ENCODE measurements at places on chromosomes 11 and 22.

DNA sequence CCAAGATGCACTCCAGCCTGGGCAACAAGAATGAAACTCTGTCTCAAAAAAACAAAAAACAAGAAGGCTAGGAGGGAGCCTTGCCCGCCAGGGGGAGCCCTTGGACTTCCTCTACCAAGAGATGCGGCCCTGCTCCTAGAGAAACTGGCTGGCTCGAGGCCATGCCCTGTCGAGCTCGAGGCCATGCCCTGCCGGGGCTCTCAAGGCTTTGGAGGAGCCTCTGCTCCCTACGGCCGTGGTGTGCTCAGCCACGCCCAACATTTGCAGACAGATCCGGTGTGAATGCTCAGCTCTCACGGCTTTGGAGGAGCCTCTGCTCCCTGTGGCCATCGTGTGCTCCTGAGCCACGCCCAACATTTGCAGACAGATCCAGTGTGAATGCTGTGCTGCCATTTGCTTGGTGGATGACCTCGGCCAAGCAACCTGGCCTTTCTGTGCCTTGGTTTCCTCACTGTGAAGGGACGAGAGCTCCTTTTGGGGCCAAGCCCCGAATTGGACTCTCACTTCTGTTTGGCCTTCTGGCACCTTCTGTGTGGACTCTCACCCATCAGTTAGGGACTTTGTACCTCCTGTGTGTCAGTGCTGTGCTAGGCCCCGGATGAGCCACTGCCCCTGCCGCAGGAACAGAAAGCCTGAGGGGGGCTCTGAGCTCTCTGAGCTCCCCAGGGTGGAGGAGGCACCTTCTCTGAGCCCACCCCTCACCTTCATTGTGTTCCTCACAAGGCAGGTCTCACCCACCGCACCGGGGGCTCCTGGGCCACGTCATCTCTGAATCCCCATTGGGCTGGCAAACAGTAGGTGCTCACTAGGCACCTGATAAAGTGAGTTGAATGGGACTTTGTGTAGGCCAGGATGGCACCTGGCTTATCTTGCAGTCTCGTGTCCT, 14.1 kb downstream of the C11orf24 start:
- DNase-seq: peak; percentile 92

DNA sequence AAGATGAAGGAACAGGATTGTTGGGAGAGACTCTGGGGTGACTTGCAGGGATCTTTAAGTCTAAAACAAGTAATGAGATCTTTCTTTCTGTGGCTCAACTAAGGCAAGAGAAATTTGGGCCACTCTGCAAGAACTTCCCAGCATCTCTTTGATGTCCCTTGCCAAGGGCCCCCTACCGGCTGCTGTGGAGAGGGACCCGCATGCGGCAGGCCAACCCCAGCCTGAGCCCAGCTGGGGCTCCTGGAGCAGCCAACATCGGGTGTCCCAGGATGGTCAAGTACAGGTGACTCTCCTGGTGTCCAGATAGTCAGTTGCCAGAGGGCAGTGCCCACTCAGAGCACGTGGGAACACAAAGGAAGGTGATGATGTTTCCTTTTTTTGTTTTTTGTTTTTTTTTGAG, 363.2 kb downstream of the TBC1D22A start:
- no peak for DNase-seq

- no peak for DNase-seq
Measured at GRCh38 chr22:47608421-47608820, 846.0 kb downstream of the TBC1D22A start.

DNA sequence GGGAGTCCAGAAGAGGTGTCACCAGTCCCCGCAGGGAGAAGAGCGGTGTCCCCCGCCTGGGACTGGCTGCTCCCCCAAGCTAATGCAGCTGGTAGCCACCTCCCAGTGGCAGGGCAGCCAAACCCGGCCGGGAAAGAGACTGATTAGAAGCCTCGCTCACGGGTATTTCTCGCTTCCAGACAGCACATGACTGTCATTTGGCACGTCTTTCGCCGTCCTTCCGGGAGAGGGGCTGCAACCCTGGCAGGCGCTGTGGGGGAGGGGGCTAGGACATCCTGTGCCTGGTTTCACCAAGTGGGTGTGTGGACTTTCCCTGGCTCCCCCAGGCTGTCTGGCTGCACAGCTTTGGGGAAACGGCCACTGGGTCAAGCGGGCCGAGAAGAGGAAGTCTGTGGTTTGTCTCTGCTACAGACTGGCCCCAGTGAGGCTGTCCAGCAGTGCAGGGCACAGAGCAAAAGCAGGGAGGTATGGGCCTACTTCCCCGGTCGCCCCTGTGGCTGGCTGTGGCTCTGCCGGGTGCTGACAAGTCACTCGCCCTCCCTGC, 3.8 kb downstream of the CD81 start:
- DNase-seq: no peak

GRCh38 chr22:46607483-46608114, 12.6 kb upstream of the GRAMD4 start:
- DNase-seq: no peak

GRCh38 chr11:45347348-45348082, 61.4 kb upstream of the SYT13 start:
- no peak for DNase-seq

- DNase-seq: no peak
Measured at GRCh38 chr11:112437096-112437495, 176.4 kb upstream of the PLET1 start.

DNA sequence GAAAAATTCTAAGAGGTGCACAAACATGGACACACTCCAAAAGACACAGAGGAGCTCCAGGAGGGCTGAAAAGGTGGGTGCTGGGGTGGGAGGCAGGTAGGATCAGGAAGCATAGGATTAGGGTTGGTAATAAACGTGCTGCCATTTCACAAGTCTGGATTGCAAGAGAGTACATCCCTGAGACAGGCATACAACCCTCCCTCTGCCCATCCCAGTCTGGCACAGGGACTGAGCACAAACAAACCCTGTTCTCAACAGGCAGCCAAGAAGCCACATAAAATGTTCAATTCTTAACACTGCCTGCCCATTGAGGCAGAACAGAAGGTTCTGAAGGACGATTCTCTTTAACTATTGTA, 18.5 kb downstream of the SLC35F2 start:
- DNase-seq: no peak

GRCh38 chr11:2186669-2187279, 15.2 kb upstream of the TH start:
- peak; percentile 89 for DNase-seq

DNA sequence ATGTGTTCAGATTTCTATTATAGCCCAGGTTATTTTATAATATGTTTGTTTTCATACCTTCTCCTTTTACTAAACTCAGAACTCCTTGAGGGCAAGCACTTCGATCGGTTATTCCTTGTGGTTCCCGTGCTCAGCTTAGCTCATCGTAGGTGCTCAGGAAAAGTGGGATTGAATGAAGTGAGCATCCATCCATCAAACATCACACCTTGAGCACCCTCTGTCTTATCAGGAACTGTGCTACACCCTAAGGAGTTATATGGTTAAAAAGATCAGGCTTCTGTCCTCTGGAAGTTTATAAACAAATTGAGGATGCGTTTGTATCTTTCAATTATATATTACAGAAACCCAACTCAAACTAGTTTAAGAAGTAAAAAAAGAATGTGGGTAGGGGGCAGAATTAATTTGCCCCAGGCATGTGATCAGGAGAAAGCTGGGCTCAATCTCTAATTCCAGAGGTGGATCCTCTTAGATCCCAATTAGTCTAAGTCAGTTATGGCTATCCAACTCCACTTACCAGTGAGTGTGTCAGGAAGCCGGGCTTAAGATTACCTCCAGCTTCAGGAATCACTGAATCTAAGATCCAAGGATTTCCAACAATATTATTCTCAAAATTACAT, 59.9 kb upstream of the RRAS2 start:
- DNase-seq: no peak

GRCh38 chr11:14393889-14394288, 34.9 kb upstream of the RRAS2 start:
- DNase-seq: no peak

DNA sequence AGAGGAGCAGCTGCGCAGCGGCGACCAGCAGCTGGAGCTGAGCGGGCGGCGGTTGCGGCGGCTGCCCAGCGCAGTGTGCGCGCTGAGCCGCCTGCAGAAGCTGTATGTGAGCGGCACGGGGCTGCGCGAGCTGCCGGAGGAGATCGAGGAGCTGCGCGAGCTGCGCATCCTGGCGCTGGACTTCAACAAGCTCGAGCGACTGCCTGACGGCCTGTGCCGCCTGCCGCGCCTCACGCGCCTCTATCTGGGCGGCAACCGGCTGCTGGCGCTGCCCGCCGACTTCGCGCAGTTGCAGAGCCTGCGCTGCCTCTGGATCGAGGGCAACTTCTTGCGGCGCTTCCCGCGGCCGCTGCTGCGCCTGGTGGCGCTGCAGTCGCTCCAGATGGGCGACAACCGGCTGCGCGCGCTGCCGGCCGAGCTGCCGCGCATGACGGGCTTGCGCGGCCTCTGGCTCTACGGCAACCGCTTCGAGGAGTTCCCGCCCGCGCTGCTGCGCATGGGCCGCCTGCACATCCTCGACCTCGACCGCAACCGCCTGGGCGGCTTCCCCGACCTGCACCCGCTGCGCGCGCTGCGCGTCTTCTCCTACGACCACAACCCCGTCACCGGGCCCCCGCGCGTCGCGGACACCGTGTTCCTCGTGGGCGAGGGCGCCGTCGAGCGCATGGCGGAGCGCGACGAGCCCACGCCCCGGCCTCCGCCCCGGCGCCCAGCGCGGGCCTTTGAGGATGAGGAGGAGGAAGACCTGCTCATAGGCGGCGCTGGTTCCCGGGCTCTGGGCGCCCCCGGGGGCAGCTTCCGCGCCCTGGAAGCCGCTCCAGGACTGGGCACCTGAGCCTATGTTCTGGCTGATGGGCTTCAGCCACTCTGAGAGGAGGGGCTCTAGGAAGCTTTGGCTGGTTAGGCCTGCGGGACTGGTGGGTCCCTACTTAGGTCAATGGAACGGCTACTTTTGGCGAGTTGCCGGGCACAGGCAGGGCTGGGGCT, 787 bp downstream of the LRRC10B start:
- DNase-seq: peak; percentile 94

- DNase-seq: no peak
Measured at GRCh38 chr22:37601540-37602442, 6.8 kb upstream of the GGA1 start.

- no peak for DNase-seq
Measured at GRCh38 chr11:17861036-17861755, 126.6 kb downstream of the KCNC1 start.

- no peak for DNase-seq
Measured at GRCh38 chr22:46678785-46679700, 58.9 kb downstream of the GRAMD4 start.
